Endodermal cell (in vitro differentiated cells): ENCODE measurements at places on chromosomes 2 and 18.
A peak's percentile ranks its signal among the peaks of the same experiment; 100 is the strongest.

DNA sequence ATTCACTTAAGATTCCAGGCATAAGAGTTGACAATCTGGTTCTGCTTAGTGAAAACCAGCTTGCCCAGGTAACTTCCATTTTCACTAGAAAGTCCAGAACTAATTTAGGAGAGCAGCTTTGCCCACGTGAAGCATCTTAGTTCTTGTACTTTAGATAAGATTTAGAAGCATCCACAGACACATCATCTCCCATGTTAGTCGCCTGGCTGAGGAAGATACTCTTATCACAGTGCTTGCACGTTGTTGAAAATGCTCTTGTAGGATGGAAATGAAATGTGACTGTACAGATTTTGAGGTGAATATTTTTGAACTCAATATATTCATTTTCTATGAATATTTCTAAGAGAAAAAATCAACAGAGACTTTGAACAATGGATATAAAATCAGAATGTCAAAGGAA, 159.7 kb downstream of the SOCS6 start:
- DNase-seq, result no peak

DNA sequence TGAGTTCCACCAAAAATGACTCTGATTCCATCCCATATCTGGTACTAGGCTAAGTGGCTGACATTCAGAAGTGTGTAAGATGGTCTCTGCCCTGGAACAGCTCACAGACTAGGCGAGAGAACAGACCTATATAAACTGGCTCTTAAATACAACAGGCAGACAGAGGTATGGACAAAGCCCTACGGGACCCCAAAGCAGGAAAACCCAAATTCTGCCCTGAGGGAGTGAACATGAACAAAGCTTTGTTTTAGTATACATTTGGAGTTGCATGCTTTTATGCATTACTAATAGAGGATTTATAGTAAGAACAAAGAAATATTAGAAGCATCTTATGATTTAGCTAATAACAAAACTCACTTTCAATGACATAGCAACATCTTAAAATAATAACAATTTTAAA, 25.1 kb downstream of the GDF7 start:
- DNase-seq, result no peak

GRCh38 chr2:192498747-192499146, 304.0 kb upstream of the TMEFF2 start:
- DNase-seq, result no peak

GRCh38 chr2:98773907-98774306, 43.0 kb upstream of the MGAT4A start:
- peak; percentile 54 for DNase-seq

GRCh38 chr2:213834746-213835145, 550.5 kb downstream of the SPAG16 start:
- DNase-seq, result no peak

- no peak for DNase-seq
These were observed 99.0 kb upstream of the SATB2 start for GRCh38 chr2:199556527-199557285.

DNA sequence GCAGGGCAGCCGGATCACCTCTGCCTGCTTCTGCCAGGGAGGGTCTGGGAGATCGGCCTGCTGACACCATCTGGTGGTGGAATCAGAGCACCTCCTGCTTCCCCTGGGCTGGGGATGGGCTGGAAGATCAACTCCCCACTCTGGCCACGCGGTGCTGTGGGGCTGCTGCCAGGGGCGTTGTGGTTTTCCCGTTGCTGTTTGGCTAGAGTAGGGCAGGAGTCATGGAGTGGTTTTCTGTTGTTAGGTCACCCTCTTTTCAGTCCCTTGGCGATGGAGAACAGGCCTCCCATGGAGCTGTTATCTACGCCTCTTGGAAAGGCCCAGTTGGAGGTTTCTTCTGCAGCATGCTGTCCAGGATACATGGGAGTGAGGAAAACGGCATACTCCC, 15.2 kb downstream of the BCL2L11 start:
- DNase-seq, result peak; percentile 79

- DNase-seq, result peak; percentile 76
These were observed 666.4 kb upstream of the ZEB2 start for GRCh38 chr2:145186303-145186702.

- no peak for DNase-seq
These were observed 32.5 kb downstream of the CPO start for GRCh38 chr2:206971805-206972204.

DNA sequence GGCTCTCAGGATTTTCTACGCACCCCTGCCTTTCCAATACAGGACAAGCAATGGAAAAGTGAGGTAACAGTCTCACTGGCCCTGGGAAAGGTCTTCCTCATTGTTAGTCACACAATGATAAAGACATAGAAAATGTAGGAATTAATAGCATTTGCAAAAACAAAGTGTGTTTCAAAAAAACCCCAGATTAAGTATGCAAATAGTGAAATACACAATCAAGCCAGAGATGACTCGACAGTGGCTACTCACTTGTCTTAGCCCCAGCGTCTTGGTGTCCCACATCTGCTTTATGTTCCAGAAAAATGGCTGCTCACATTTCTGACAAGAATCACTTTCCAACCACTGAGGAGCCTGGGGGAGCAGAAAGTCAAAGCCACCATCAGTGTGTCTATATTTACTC, 47.0 kb upstream of the AP1S3 start:
- DNase-seq, result no peak

GRCh38 chr2:129877795-129878775, 101.4 kb upstream of the RAB6C start:
- DNase-seq, result peak; percentile 44

GRCh38 chr2:100437751-100438150, 20.3 kb upstream of the CHST10 start:
- no peak for DNase-seq

GRCh38 chr18:3663870-3664512, 214.0 kb downstream of the TGIF1 start:
- DNase-seq, result peak; percentile 23

GRCh38 chr2:229407170-229407569, 136.1 kb upstream of the PID1 start:
- no peak for DNase-seq

- no peak for DNase-seq
These were observed 175.6 kb upstream of the ZFP36L2 start for GRCh38 chr2:43402002-43402401.

DNA sequence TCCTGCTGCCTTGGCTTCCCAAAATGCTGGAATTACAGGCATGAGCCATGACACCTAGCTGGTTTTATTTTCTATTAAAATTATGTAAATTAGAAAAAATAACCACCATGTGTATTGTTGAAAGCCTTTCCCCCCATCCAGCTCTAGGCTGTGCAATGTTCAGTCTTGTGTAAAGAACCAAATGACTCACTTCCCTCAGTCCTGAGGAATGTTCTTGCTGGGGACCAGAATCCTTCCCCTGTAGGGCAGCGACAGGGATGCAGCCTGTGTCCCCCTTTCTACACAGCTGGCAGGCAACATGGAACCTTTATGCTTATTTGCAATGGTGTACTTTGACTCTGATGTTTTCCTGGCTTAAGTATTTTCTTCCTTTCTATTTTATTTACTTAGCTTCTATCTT, 29.4 kb downstream of the AOX1 start:
- DNase-seq, result no peak

- DNase-seq, result peak; percentile 89
These were observed at the start of gene RNF144A for GRCh38 chr2:6917071-6917760. Gene RNF144A, plus strand, starts transcription at chr2:6917412. Its CDS starts 79,515 bp downstream, at chr2:6996927.

GRCh38 chr2:22741216-22741615, 643.8 kb upstream of the KLHL29 start:
- no peak for DNase-seq

DNA sequence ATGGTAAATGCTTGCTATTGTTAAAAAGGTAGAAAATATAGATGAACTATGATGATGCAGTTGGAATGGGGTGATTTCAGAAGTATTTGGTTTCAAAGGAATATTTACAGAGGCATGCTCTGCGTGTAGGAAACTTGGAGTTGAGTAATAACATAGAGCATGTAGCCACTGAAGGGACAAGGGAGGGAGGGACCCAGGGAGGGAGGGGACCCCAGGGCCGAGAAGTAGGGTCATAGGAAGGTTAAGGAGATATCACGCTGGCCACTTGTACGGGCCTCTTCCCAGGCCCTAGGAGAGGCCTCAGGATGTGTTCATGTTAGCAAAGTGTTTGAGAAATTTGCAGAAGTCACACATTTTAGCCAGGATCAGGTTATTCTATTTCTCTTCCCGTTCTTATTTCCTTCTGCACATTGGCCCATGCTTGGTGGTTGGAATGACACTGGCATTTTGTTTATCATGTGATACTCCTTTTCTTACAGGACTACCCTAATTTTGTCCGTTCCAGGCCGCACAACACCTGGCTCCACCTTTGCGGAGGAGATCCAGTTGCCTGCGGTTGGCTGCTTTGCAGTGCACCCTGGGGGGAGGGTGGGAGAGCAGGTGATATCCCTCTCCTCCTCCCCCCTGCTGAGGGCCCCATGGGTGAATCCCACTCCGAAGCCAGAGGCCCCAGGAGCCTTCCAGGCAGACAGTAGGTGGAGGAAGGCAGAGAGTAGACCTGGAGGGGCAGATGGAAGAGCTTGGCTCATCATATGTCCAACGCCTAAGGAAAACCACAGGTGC, 16.9 kb upstream of the ACKR3 start:
- peak; percentile 23 for DNase-seq

DNA sequence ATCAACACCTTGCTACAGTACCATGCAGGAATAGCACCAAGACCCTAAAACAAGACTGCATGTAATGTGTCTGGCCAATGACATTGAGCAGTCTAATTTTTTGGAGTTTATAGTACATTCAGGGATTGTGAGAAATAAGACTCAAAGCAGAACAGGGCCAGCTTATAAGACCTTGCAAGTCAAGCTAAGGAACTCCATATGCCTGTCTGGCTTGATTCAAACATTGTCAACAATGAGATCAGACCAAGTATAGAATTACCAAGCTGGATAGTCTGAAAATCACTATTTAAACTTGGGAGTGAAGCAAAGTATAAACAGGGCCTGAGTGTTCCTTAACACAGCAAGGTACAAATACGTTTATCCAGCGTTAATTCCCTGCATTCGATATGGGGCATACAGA, 370.9 kb downstream of the CNTNAP5 start:
- no peak for DNase-seq

- peak; percentile 91 for DNase-seq
These were observed 29.0 kb downstream of the CENPO start for GRCh38 chr2:24822049-24822706.

- no peak for DNase-seq
These were observed 121.8 kb downstream of the TGFA start for GRCh38 chr2:70431716-70432347.

GRCh38 chr2:112614201-112614840, 29.9 kb downstream of the CHCHD5 start:
- DNase-seq, result peak; percentile 86

DNA sequence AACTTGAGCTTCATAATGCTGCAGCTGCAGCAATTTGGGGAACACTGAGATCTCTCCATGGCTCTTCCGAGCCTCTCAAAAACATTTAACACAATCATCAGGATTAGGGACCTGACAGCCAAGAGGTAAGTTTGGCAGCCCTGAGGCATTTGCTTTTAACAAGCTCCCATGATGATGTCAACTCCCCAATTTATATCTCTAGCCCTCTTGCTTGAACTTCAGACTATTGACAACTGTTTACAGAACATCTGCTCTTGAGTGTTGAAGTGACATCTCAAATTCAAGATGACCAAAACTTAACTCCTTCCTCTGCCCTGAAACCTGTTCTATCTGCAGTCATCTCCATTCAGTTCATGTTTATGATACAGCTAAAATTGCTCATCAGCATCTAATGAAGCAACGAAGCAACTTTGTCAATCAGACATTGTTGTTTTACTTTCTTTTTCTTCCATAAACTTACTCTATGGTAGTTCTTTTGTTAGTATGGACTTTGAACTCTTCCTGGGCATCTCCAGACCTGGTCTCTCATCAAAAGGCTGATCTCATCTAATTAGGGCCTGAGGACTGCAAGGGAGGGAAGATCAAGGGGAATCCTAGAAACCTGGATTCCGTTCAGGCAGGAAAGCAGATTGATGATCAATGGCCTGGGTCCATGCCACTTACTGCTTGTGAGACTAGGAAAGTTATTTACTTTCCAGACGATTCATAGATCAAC, 48.1 kb downstream of the SEMA4F start:
- DNase-seq, result no peak

DNA sequence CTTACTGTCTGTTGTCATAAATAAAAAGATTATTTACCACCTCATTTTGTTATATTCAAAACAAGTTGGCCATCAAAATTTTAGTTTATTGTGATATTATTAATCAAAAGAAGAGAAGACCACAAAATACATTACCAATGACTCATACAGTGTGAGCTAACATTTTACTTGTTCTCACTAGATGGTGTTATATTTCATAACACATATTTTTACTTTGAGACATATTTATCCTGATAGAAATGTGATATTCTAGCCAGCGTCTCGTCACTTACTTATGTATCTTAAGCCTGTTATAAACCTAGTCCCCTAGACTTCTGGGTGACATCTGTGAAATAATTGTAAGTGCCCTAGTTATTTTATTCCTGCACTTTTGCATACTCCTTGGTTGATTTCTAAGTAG, 263.2 kb downstream of the CDH7 start:
- DNase-seq, result no peak

DNA sequence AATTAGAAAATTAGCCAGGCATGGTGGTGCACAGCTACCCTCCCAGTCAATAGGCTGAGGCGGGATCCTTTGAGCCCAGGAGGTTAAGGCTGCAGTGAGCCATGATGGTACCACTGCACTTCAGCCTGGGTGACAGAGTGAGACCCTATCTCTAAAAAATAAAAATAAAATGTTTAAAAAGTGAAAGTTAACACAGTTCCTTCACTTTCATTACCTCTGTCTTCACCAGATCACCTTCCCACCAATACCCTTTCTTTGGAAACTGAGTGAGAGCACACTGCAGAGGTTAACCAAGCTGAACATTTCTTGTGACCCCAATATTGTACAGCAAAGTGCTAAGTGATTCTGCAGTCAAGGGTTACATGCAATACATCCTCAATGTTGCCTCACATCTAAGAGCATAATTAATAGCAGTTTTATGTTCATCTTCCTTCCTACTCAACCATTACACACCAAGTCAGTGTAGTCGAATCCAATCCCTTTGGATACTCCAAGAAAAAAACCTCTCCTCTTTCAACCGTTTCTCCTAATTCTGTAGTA, 1.7 kb downstream of the L3MBTL4 start:
- no peak for DNase-seq

- peak; percentile 84 for DNase-seq
These were observed 106.8 kb upstream of the SPATS2L start for GRCh38 chr2:200199576-200200263.

- DNase-seq, result peak; percentile 87
These were observed 8.4 kb downstream of the POMC start for GRCh38 chr2:25159949-25160348.

GRCh38 chr2:173652311-173652710, 297.6 kb downstream of the CDCA7 start:
- no peak for DNase-seq

GRCh38 chr2:157245846-157246764, 11.4 kb upstream of the GALNT5 start:
- DNase-seq, result peak; percentile 73

DNA sequence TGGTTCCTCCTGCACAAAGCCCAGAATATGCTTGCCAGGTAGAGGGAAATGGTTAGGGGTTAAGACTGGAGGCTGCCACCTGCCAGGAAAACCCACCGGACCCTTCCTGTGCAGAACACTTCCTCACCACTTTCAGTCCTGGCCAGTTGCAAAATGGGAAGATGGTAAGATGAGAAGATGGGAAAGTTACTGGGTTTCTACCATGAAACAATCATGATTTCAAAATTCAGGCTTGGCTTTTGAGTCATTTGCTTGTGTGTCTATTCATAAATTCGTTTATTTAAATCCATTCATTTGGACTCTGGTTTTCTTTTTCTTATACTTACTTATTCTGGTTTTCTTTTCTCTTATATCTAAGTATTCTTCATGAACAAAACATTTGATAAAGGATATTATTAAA, 7.2 kb downstream of the BMP10 start:
- DNase-seq, result no peak
